Osteocyte (in vitro differentiated cells): ENCODE measurements at places on chromosomes 5 and 9. TPM values are rescaled to one million over a fixed set of nuclear protein-coding genes. Genes with fewer than 3 reads are reported as not detected.

DNA sequence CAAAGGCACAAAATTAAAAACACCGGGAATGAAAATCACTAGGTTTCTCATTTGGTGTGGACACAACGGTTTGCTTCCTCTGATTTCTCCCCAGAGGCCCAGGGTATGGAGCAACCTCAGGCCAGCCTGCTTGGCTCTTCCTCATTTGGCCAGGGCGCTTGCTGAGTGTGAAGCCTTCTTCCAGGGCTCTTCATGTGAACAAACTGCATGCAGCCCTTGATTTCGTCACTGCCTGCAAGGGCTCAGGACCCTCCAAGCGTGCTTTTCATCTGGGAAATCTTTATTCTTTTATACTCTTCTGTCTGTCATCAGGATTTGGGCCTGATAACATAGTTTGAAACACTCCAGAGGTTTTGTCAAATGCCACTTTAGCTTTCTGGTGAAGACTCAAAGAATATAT, 122.6 kb upstream of the KLF4 start:
- DNase-seq, result no peak

GRCh38 chr9:75615284-75615683, 275.2 kb upstream of the PCSK5 start:
- no peak for DNase-seq

GRCh38 chr5:10073441-10074104, 176.1 kb downstream of the ATPSCKMT start:
- no peak for DNase-seq

GRCh38 chr5:172008689-172009141, 2.3 kb upstream of the FBXW11 start:
- no peak for DNase-seq

- no peak for DNase-seq
These were observed 135.2 kb downstream of the GNA14 start for GRCh38 chr9:77512876-77513275.

DNA sequence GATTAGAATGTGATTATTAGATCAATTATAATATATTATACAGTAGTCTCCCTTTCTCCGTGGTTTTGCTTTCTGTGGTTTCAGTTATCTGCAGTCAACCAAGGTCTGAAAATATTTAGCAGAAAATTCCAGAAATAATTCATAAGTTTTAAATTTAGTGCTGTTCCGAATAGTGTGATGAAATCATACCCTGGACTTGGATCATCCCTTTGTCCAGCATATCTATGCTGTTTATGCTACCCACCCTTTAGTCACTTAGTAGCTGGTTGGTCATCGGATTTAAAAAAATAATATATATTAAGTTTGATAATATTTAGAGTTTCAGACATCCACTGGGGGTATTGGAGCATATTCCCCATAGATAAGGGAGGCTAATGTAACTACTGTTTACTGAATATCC, 19.6 kb downstream of the RMI1 start:
- DNase-seq, result no peak

DNA sequence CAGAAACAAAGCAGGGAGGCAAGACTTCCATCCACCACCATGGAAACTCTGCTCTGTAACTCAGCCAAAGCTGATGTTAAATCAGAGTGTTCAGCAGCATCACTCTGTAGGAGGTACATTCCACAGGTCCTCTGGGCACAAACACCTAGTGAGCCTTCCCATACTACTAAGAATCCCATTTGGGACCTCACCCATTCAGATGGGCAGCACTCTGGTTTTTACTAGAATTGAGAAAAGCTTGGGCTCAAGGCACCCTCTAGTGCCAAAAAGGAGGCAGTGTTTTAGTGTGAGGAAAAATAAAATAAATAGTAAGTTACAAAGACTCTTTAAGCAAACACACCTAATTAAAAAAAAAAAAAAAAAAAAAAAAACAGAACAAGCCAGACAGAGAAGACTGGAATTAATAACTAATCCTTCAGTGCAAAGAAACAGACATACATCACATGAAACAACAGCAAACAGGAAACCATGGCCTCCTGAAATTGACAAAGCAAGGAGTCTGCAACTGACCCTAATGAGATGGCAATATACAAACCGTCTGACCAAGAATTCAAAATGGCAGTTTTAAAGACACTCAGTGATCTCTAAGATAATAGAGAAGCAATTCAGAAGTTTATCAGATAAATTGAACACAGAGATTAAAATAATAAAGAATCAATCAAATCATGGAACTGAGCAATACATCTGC, 159.5 kb downstream of the GNA14 start:
- no peak for DNase-seq

GRCh38 chr5:52452098-52452497, 335.6 kb upstream of the ITGA1 start:
- no peak for DNase-seq

GRCh38 chr9:24007185-24007584, 181.1 kb upstream of the ELAVL2 start:
- DNase-seq, result no peak

GRCh38 chr5:142202282-142202681, 93.7 kb downstream of the NDFIP1 start:
- DNase-seq, result no peak

GRCh38 chr9:6598249-6598725, 47.2 kb downstream of the GLDC start:
- no peak for DNase-seq

- no peak for DNase-seq
These were observed 69.7 kb upstream of the TAF11L2 start for GRCh38 chr5:17428176-17428800.

DNA sequence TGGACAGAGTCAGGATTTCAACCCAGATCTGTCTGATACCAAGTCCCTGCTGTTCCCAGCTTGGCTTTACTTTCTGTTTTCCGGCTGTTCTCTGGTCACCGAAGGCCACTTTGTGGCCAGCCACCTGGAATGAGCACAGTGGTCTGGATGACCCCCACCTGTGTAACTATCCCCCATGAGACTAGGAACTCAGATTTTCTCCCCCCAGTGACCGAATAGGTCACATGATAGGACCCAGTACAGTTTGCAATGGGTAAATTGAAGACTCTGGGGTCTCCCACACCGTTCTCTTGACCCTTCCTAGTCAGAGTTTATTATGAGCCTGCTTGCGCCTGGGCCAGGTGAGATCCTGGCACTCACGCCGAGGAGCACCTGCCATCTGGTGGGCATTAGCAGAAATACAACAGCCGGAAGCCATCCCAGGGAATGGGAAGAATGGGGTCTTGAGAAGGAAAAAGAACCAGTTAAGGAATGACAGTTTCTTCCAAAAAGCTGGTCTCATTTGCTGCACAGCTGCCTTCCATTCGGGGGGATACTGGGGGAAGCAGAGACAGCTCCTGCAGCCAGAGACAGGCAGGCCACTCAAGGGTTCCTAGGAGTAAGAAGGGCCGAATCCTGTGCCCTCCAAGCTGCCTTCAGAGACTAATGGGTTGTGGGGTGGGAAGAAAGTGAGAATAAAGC, 7.1 kb downstream of the PHYHD1 start:
- no peak for DNase-seq

GRCh38 chr5:145936401-145937131, at the start of gene SH3RF2:
TSS of gene SH3RF2 (plus strand) at chr5:145936578. CDS start at chr5:145937929, 1,351 bp downstream.
- DNase-seq, result peak; percentile 89

DNA sequence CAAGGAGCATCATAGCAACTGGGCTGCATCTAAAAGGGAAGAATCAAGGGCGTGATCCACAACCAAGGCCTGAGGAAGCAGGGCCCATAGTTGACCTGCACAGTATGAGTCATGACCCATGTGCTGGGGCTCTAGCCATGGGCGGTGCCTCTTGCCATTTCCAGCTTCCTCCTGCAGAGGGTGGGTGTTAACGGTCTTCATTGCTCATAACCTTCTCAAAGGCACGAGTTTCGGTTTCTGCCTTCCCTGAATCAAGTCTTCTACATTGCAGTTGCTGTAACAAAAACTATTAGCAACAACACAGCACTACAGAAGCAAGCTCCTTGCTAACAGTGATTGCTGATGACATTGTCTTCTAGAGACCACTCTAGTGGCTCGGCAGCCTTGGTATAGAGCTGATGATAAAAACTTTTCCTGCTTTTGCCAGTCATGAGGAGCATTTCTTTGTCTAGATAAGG, 66.9 kb downstream of the CTSL start:
- DNase-seq, result peak; percentile 79

DNA sequence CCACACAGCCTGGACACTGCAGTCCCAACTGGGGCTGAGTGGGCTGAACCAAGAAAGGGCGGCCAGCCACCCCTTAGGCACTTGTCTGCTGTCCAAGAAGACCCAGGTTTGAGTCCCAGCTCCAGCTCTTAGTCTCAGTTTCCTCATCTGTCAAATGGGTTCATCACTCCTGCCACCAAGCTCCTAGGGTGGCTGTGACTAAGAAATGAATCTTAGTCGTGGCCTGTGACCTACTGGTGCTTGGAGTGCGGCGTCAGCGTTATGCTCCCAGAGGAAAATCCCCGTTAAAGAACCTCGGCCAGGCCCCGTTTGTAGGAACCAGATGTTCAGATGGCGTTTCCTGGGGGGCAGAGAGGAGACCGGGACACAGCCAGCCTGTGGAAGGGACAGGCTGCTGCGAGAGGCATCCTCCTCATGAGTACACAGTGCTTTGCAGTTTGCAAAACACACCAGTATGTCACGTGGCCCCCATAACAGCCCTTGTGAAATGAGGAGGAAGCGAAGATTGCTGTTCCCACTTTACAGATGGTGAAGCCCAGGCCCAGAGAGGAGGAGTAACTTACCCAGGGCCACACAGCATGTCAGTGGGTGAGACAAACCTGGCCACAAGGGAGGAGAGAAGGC, 3.3 kb downstream of the FIBCD1 start:
- no peak for DNase-seq

- no peak for DNase-seq
These were observed 96.5 kb upstream of the LMX1B start for GRCh38 chr9:126516936-126517832.

GRCh38 chr9:72935595-72935994, 17.3 kb downstream of the ALDH1A1 start:
- no peak for DNase-seq

GRCh38 chr9:127503379-127503921, 52.1 kb downstream of the LRSAM1 start:
- no peak for DNase-seq

GRCh38 chr5:106784846-106785245, 885.9 kb downstream of the EFNA5 start:
- DNase-seq, result no peak

- no peak for DNase-seq
These were observed 3.2 kb downstream of the CER1 start for GRCh38 chr9:14719231-14719923.

- no peak for DNase-seq
These were observed 2.5 kb upstream of the PRDM6 start for GRCh38 chr5:123086376-123087055.

Gene GNA14
- total RNA-seq, result not detected in 2 replicates

Gene AK1
- 57.6 and 65.8 TPM in 2 replicates for total RNA-seq

Gene PCDHGC4
- total RNA-seq, result 2.8 and 3.7 TPM in 2 replicates

Gene CNTNAP3B
- total RNA-seq, result 10.0 and 13.0 TPM in 2 replicates

Gene ECM2
- 53.3 and 56.0 TPM in 2 replicates for total RNA-seq

Gene SOX30
- total RNA-seq, result not detected in 2 replicates

Gene CCDC152
- total RNA-seq, result not detected in 2 replicates

Gene CDX1
- 0.71 and 1.0 TPM in 2 replicates for total RNA-seq

Gene PROB1
- total RNA-seq, result 1.5 and 1.6 TPM in 2 replicates

Gene OLFML2A
- total RNA-seq, result 146 and 169 TPM in 2 replicates

Gene PSAT1
- total RNA-seq, result 171 and 179 TPM in 2 replicates
